ENCODE measurements at places on chromosomes 12 and 14.

GRCh38 chr14:85978582-85979250 is 448.8 kb downstream of the FLRT2 start:
- no peak for DNase-seq

DNA sequence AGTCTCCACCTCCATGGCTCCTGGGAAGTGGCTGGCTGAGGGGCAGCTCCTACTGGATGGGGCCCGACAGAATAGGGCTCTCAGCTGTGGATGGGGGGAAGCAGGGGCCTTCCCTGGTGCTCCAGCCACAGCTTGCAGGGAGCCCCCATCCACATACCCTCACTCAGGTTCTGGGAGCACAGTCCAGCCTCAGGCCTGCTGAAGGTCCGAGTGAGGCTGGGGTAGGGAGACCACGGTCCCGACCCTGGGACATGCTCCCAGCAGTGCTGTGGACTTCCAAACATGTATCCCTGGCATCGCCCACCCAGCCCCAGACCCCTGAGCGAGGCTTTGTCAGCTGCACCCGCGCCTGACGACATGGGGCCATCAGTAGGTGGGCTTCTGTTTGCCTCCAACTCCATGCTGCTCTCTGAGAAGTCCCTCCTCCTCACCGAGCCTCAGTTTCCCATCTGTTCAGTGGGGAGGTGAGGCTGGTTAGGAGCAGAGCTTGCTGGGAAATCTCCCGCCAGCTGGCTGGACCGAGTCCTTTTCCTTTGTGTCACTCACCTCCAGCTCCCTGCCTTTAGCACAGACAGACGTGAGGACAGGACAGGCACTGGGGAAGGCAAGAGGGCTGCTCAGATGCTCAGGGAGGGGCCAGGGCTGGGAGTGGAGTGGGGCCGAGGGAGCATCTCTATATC is 9.1 kb upstream of the ATG101 start:
- no peak for DNase-seq

DNA sequence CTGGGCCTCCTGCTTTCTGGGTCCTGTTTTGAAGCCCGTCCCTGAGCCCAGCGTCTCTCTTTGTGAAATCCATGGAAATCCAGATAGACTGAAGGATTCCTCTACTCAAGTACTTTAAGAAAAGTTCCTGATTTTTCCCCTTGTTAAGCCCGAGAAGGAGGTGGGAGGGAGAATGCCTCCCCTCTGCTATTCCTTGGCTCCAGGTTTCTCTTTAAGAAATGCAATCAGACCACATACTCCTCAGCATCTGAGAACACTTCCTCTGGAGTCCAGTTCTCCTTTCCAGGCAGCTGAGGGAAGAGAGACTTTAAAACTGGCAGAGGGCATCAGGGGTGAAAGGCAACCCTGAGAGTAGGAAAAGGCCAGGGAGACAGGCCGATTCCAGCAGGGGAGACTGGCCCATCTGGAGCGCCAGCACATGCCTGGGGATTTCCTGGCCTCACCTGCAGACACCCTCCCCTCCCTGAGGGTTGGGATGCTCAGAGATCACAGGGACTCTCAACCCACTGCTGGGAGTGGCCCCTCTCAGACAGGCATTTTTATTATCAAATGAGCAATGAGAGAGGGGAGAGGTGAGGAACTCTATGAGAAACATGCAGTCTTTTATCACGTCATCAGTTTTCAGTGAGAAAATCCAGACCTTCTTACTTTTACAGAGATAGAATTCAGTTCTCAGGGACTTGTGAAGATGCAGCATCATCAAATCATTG is 2.0 kb upstream of the EMP1 start:
- DNase-seq = no peak

GRCh38 chr12:116771651-116772050 is 33.5 kb downstream of the RNFT2 start:
- no peak for DNase-seq

DNA sequence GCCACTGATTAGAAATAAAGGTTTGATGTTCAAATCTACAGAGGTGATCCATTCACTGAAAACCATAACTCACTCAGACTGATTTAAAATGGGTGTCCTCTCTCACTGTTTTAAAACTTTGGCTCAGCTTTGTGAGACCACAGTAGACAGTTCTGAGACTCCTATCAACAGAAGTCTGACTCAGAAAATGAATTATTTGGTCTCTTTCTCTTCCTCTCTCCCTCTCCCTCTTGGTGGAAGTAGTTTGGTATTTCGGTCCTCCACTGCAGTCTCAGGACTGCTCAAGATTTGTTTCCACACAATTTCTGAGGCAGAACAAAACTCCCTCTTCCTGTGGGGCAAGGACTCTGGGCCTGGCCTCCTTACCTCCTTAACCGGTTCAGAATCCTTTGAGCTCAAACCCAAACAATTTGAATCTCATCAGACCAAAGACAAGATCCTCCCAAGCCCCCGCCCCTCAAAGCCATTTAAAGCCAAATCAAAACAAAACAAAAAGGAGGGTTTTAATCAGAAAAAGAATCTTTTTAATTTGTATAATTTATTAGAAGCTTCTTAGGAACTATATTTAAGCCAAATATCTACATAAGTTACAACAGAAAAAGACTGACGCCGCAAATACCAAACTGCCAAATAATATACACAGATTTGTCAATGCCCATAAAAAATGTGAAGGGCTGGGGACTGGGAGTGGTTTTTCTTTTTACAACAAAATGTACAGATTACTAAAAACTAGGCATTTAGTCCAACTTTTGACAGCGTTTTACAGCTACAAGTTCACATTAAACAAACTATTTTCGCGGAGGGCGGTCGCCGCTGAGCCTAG is 3.9 kb downstream of the NKX2-1 start:
- no peak for DNase-seq

GRCh38 chr12:88897723-88898122 is 317.5 kb upstream of the KITLG start:
- DNase-seq = no peak

- no peak for DNase-seq
Measured at GRCh38 chr14:64191756-64192155, 102.4 kb downstream of the ESR2 start.

GRCh38 chr12:68222326-68222725 is 3.3 kb downstream of the IL26 start:
- peak; percentile 33 for DNase-seq

- no peak for DNase-seq
Measured at GRCh38 chr14:86334355-86334754, 804.4 kb downstream of the FLRT2 start.

- DNase-seq = no peak
Measured at GRCh38 chr12:78753058-78753457, 111.5 kb upstream of the SYT1 start.

GRCh38 chr12:69102856-69103255 is 136.5 kb upstream of the CPSF6 start:
- no peak for DNase-seq

DNA sequence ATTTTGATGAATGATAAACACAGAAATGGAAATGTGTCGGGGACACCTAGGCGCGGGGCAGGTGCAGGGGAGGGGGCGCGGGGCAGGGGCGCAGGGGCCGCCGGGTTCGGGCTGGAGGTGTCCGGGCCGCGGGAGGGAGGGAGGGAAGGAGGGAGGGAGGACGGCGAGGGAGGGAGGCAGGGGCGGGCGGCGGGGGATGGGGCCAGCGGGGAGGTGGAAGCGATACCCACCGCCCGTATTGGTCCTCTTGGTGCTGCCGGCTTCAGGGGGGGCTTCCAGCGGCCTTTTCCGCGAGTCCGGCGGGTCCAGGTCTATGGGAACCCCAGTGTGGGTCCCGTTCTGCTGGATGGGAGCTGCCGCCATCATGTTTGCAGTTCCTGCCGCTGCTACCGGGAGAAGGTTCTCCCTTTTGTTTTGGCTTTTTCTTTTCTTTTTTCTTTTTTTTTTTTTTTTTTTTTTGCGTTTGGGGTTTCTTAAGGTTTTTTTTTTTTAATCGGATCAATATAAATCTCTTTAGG is 703 bp downstream of the NOVA1 start:
- DNase-seq = peak; percentile 51

- no peak for DNase-seq
Measured at GRCh38 chr12:29039013-29039412, 110.1 kb upstream of the FAR2 start.

DNA sequence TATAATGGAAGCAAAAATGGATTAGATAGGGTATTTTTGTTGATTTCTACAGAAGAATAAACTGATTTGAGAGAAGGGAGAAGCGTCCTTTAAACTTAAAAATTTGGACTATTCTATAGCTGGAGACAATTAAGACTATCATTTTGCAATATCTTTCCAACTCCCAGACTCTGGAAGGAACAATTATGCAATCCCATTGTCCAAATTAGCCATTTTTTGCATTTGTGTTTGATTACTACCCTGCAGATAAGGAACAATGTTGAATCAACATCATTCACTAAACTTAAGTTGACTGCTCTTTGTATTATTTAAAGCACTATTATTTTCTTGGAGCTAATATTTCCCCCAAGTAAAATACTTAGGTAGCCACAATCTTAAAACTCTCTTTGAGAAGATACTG is 34.8 kb upstream of the SELPLG start:
- DNase-seq = no peak

- no peak for DNase-seq
Measured at GRCh38 chr14:31702130-31702529, 140.9 kb downstream of the NUBPL start.

GRCh38 chr14:69612014-69612782 is 802 bp downstream of the SUSD6 start:
- DNase-seq = peak; percentile 17

- no peak for DNase-seq
Measured at GRCh38 chr12:6241495-6241894, 41.3 kb downstream of the CD9 start.

- DNase-seq = no peak
Measured at GRCh38 chr12:50220363-50220995, 53.3 kb upstream of the CERS5 start.

DNA sequence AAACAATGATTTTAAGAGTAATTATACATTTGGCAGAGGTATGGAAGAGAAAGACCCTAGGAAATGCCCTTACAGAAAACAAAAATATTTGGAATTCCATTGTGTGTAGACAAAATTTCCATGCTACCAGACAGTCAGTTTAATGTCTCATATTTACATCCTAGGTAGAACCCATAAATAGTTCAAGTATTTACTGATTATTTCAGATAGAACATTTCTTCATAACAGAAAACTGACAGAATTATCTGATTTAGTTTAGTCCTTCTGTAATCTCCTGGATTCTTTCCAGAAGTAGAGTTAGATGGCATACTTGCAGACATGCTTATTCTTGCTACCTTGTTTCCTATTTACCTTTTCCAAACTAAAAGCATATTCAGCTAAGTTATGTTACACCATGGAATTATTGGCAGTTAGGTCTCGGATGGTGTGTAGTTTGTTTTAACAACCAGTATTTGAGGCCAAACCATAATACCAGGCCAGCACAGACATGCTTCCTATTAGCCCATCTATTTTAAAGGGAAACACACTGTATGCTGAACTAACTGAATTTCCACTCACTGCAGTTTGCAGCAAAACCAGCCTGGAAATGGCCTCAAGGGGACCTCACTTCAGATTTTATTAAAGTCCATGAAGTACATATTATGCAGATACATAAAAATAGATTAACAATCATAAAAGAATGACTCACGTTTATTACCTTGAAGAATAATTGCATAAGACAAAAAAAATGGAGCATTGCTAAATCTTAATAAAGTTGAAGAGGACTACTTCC is 126.6 kb upstream of the LRIG3 start:
- DNase-seq = no peak

- no peak for DNase-seq
Measured at GRCh38 chr14:21894003-21894897, 220.6 kb upstream of the OR4E1 start.

- no peak for DNase-seq
Measured at GRCh38 chr12:114481200-114481535, 75.2 kb upstream of the TBX5 start.

- no peak for DNase-seq
Measured at GRCh38 chr12:57133013-57133569, 4.8 kb downstream of the LRP1 start.

GRCh38 chr12:124299628-124300388 is 4.9 kb downstream of the RFLNA start:
- DNase-seq = no peak

GRCh38 chr12:45426294-45426693 is 210.4 kb downstream of the ANO6 start:
- no peak for DNase-seq

DNA sequence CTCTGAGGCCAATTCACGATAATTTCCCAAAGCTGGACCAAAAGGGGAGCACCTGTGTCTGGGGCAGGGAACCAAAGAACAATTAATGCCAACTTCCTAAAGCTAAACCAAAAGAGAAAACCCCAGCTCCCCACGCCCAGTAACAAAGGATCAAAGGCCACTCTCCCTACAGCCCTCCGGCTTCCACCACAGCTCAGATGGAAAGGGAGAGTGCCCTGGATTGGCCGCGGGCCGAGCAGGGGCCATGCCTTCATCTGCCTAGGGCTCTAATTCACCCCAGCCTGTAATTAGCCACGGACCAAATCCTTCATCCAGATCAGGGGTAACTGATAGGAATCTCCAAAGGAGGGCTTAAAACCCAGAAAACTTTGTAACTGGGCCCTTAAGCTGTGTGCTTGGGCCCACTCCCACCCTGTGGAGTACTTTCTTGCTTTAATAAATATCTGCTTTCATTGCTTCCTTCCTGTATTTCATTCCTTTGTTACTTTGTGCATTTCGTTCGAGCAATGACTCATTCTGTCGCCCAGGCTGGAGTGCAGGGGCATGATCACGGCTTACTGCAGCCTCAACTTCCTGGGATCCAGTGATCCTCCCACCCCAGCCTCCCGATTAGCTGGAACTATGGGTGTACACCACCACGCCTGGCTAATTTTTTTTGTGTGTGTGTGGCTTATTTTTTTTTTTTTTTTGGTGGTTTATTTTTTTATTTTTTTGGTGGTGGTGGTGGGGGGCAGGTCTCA is 65.5 kb upstream of the PPP4R3A start:
- DNase-seq = no peak

DNA sequence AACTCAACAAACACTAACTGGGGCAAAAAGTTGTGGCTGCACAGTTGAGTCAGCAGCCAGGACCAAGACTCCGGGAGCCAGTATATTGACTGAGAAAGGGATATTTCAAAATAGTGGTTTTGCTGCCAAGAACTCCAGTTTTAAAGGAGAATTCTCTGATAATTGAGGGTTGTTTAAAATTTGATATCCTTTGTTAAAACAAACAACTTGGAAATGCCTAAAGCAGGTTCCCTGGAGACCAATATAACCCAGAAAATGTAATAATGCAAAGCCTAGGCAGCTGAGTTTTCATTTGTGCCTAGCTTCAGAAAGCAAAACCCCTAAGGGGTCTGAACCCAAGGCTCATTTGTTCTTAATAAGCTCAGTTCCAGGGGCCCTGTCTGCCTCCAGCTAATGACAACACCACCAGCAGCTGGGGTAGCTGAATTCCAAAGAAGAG is 311.7 kb upstream of the CCDC196 start:
- no peak for DNase-seq

Data from NCI-H2227 treated with DMSO at 0.1 percent for 48 hours (cell line).